Sciatic nerve (tissue), 2 donors: ENCODE measurements at places on chromosomes 5 and 9. TPM values are rescaled to one million over a fixed set of nuclear protein-coding genes. Genes with fewer than 3 reads are reported as not detected.

GRCh38 chr5:180070756-180071530 lies 616 bp downstream of the RNF130 start:
- peak; percentile 70 for DNase-seq

The PTGDS gene
- 1,668 TPM for total RNA-seq

DNA sequence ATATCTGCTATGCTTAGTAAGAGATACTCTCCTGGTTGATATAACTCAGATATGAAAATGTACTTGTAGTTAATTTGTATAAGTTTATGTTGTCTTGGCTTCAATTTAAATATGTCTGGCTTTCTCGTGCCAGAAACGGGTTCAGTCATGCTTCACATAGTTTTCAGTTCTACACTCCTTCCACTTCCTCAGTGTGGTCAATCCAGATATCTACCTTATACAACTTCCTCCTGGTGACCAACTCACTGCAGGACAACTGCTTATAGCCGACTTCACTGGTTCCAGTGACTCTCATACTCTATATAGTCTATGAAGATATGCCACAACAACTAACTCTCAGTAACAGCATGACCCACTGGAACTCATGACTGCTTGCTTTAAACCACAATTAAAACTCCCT lies 690.4 kb downstream of the SLCO4C1 start:
- no peak for DNase-seq

- no peak for DNase-seq
These were observed 204.1 kb upstream of the SMC2 start for GRCh38 chr9:103889989-103890388.

DNA sequence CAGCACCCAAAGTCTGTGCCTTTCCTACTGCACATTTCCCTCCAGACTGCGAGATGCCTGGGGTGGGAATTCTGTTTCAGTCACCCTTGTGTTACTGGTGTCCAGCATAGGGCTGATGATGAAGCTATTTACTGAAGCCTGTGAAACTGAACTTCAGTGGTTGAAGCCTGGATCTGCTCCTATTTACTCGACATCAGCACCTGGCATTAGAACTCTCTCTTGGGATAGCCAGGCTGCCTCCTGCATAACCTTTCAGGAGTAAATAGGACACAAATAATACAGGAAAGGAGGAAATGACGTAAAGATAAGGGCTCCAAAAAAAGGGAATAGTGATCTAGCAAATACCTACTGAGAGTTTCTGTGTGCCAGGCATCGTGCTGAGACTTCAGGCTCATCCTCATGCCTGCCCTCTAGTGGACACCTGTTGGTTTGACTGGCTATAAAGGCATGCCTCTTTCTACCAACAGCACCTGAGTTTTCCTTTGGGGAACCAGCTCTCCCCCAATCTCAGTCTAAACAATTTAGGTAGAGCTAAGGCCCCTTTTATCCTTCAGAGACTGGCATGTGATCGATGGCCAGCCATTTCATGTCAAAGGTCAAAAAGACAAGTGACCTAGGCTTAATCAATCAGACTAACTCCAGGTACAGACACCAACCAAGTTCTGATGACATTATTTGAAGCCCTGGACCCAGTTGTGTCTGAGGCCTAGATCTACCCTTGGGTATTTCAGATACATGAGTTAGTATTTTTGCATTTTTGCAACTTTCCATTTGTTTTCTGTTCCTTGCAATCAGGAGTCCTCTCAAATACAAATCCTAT lies 192.1 kb upstream of the TRIM32 start:
- no peak for DNase-seq

The PCDHB15 gene
- 7.3 TPM for total RNA-seq

- no peak for DNase-seq
These were observed 9.5 kb downstream of the CEP78 start for GRCh38 chr9:78245401-78245800.
